ENCODE measurements at places on chromosomes 4 and X.

- DNase-seq = no peak
These were observed 15.8 kb upstream of the CXorf38 start for GRCh38 chrX:40663078-40663740.

- DNase-seq = no peak
These were observed 62.6 kb downstream of the FAM114A1 start for GRCh38 chr4:38930204-38930603.

GRCh38 chr4:61223385-61223784 is 23.3 kb downstream of the ADGRL3 start:
- DNase-seq = no peak

DNA sequence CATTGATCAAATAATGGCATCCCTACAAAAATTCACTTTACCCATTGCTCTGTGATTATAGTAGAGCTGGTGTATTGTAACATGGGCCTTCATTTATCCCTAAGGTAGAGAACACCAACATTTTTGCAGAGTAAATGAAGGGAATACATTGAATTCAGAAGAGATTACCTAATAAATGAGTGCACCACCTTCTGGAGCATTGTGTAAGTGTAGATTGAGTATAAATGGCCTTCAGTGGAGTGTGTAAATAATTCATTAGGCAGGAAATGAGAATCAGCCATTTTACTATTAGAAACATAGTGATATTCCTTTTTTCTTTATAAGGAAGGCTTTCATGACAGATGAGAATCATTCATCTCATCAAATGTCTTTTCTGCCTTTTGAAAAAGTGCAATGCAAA is 155.8 kb downstream of the FAM47B start:
- no peak for DNase-seq

- DNase-seq = no peak
These were observed 78.2 kb upstream of the SORBS2 start for GRCh38 chr4:185890196-185890595.

DNA sequence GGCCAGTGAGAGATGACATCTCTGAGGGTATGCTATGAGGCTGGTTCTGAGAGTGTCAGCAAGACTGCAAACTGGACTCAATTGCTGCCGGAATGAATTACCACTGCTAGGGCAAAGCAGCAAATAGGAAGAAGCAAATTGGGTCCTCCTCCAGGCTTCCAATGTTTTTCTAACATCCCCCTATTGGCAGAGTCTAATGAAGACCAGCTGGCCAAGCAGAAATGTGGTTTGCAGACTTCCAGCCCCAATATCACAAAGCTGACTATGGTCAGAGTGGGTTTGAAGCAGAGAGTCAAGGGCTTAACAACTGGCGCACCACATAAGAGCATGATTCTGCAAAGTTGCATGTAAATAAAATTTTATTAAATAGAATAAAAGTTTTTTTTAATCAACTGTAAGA is 225.4 kb upstream of the GLRA2 start:
- no peak for DNase-seq

DNA sequence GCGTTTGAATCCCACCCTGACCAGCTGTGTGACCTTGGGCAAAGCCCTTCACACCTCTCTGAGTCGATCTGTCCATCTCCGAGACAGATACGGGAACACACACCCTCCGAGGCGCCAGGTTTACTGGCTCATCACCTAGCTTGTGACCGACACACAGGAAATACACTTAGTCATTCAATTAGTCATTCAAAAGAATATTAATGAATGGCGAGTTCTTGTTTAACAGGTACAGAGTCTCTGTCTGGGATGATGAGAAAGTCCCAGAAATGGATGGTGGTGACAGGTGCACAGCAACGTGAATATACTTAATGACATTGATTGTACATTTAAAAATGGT is 80.6 kb downstream of the PPP2R2C start:
- DNase-seq = no peak

All from retinal pigment epithelial cell (primary cell).